ENCODE measurements at places on chromosomes 2 and 18.

GRCh38 chr18:60067426-60068210 lies 167.8 kb downstream of the PMAIP1 start:
- DNase-seq = no peak

DNA sequence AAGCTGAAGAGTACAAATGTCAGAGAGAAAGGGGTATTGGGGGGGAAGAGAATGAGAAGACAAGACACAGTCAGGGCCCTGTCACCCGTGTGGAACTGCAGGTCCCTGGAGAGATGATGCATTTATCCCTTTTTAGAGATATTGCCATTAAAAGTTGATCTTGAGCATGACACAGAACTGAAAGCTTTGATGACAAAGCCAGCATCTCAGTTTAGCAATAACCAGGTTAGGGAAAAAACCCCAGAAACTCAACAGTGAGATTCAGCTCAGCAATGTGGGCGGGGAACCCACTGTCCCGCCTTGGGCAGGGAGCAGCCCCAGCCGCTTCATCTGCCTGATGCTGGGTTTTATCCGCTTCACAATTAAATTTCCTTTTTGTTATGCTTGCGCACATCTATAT lies 181.1 kb downstream of the NEDD4L start:
- DNase-seq = no peak

DNA sequence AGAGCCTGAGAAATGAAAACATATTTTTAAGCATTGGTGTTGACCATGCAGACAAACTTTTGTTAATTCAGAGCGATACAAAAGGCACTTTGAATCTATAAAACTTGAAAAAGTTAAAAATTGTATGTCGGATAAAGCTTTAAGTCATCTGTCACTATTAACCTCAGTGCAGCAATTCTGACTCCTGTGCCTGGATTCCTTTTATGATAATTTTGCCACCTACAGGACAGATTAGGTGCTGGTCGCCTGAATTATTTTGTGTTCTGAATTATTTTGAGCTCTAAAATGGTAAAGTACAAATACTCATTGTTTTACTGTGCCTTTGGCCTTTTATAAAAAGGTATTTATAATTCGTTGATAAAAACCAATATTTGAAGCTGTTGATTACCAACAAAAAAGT lies 19.4 kb upstream of the RNF138 start:
- DNase-seq = no peak

DNA sequence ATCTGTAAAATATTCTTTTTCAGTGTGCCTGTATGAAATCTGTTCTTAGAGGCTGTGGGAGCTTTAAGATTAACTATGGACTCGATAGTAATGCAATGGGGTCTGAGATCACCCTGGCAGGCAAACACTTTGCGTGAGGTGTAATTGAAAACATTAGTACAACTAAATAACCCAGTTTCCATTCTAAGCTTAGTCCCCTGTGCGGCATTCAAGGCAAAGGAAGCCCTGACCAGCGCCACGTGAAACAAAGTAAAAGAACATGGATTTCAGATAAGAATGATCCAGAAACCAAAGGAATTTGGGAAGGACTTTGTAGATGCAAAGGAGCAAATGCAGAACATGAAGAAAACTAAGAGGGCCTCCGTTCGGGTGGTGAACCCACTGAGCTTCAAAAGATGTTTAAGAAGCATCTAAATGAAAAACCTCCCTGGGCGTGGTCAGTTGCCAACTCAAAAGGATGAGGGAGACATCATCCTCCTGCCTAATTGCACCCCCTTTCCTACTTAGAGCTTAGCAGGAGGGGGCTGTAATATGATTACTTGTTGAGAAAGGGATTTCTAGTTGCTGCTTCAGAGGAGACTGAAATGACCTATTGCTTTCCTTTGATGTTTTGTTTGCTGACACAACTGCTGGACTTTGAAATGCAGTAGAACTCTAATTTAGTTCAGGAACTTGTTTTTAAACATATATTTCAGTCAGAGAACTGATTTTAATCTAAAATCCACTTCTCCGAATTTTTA lies 7.9 kb upstream of the CETN1 start:
- DNase-seq = no peak

DNA sequence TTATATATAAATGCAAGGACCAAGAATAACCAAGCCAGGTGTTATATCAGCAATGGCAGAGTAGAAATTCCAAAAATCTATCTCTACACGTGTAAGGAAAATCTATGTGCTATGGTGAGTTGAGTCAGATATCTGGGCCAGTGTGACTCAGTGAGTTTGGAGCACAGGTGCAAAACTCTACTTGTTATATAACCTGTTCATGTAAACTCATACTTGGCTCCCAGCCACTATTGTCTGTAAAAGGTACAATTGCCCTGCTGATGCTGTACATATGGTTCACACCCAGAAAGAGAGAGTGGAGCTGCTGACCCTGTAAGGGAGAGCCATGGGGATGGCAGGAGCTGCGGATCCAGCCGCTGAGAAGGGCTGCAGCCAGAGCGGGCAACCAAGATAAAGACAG lies 112.0 kb downstream of the TRABD2A start:
- no peak for DNase-seq

- DNase-seq = no peak
These were observed 5.1 kb downstream of the SPTBN1 start for GRCh38 chr2:54461261-54461660.

GRCh38 chr2:113692698-113693428 lies 63.6 kb downstream of the SLC35F5 start:
- DNase-seq = no peak

GRCh38 chr2:7773362-7774360 lies 856.4 kb downstream of the RNF144A start:
- DNase-seq = no peak

DNA sequence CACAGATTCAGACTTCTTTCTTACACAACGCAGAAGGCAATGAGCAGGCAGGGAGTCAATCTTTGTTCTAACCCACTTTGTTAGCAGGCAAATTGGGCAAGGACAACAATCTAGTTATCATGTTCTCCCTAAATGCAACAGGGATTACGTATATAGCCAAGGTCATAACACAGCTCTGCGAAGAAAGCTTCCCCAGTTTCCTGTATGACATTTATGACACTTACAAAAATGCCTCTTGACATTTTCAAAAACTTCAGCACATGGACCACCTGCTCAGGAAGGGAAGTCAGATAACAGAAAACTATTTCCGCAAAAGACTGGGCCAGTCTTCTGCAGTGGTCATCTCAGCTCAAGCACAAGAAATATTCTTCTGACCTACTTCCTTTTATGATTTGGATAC lies 106.1 kb downstream of the IRS1 start:
- no peak for DNase-seq

DNA sequence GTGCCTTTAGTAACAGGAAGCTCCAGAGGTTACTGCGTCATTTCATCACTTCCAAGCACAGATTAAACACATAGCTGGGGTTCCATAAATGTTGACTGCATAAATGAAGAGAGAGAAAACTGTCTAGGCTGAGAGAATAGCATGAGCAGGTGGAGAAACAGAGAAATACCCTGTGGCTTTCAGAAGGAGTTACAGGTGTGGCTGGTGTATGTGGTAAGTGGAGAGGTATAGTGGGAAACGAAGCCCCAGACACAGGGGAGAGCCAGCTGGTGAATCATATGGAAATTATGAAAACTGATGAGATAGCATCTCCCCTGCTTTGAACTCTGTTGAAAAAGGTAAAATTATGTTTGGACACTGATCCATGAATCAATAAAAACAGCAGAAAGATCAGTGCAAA lies 807.4 kb upstream of the POU3F3 start:
- DNase-seq = no peak

- DNase-seq = no peak
These were observed 49.7 kb upstream of the TFCP2L1 start for GRCh38 chr2:121334581-121335293.

DNA sequence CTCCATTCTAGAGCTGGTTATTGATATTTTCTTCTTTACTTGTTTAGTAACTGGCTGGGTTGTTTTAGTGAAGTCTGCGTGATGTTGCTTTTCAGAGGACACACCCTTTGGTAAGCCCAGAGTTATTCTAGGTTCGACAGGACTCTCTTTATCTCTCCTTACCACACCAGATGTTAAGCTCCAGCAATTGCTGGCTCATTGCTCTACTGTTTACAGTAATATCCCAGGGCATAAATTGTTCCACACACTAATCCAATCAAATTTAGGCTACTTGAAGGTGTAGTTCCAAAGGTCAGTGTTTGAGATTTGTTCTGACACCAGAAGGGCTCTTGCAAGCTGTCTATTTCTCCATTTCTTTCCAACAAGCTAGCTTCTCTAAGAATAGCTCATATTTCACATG lies 506.6 kb downstream of the NR4A2 start:
- no peak for DNase-seq

DNA sequence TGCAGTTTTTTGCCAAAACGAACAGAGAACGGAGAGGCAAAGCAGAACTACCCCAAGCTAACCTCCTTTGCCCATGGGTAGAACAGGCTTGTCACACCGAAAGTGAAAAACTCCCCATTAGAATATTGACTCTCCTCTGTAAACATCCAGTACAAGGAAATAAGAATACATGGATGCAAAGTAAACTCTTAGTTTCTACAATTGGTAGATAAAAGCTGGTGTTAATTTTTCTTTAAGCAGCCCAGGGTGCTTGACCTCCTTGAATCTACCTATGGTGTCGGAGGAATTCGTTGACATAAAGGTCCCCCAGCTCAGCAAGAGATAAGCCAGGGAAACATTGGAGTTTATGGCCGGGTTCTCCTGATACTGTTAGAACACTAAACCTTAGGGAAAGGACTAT lies 48.4 kb upstream of the DSG1 start:
- DNase-seq = no peak
